Thoracic aorta (tissue), 2 donors: ENCODE measurements at places on chromosomes 16 and 17.

GRCh38 chr16:88378401-88378800 is 4.4 kb upstream of the ZNF469 start:
- no peaks in the 10 kb centered on the region for H3K27me3 ChIP-seq
- H3K4me3 ChIP-seq, result no peak overlapping the region
- no peaks in the 10 kb centered on the region for H3K4me1 ChIP-seq
- DNase-seq, result no peak
- no peak overlapping the region for H3K27ac ChIP-seq

DNA sequence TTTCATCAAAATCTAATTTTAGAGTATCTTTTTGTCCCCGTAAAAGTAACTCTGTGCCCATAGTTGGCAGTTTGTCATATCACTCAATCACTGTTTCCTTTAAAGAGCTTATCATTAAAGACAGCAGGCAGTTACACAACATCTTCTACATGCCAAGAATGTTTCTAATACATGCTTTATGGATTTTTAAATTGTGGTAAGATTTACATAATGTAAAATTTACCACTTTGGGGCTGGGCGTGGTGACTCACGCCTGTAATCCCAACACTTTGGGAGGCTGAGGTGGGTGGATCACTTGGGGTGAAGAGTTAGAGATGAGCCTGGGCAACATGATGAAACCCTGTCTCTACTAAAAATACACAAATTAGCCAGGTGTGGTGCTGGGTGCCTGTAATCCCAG is 687.2 kb downstream of the WWOX start:
- no peak overlapping the region for H3K27ac ChIP-seq
- DNase-seq, result no peak
- no peaks in the 10 kb centered on the region for H3K27me3 ChIP-seq

GRCh38 chr16:88969361-88969831 is 7.6 kb downstream of the CBFA2T3 start:
- H3K4me3 ChIP-seq, result no peak overlapping the region
- no peak overlapping the region for H3K27ac ChIP-seq
- no peak for DNase-seq

GRCh38 chr16:28562199-28562598 is 8.5 kb downstream of the SGF29 start:
- H3K4me3 ChIP-seq, result no peak overlapping the region
- H3K27ac ChIP-seq, result no peak overlapping the region
- no peaks in the 10 kb centered on the region for H3K27me3 ChIP-seq
- H3K36me3 ChIP-seq, result no peaks in the 10 kb centered on the region

- no peak for DNase-seq
- no peak overlapping the region for H3K27ac ChIP-seq
- peak overlapping the region; percentile 98 for H3K4me3 ChIP-seq
- peaks cover 13% of the 10 kb centered on the region for H3K4me1 ChIP-seq
- H3K27me3 ChIP-seq, result no peaks in the 10 kb centered on the region
Measured at GRCh38 chr16:71460941-71461340, 1.1 kb downstream of the ZNF23 start.

GRCh38 chr16:9270424-9270823 is 179.0 kb downstream of the HAPSTR1 start:
- H3K4me1 ChIP-seq, result no peaks in the 10 kb centered on the region
- no peak for DNase-seq
- no peak overlapping the region for H3K4me3 ChIP-seq
- no peak overlapping the region for H3K27ac ChIP-seq

GRCh38 chr16:81536648-81537047 is 92.0 kb downstream of the CMIP start:
- H3K36me3 ChIP-seq, result no peaks in the 10 kb centered on the region
- DNase-seq, result no peak
- no peak overlapping the region for H3K4me3 ChIP-seq

DNA sequence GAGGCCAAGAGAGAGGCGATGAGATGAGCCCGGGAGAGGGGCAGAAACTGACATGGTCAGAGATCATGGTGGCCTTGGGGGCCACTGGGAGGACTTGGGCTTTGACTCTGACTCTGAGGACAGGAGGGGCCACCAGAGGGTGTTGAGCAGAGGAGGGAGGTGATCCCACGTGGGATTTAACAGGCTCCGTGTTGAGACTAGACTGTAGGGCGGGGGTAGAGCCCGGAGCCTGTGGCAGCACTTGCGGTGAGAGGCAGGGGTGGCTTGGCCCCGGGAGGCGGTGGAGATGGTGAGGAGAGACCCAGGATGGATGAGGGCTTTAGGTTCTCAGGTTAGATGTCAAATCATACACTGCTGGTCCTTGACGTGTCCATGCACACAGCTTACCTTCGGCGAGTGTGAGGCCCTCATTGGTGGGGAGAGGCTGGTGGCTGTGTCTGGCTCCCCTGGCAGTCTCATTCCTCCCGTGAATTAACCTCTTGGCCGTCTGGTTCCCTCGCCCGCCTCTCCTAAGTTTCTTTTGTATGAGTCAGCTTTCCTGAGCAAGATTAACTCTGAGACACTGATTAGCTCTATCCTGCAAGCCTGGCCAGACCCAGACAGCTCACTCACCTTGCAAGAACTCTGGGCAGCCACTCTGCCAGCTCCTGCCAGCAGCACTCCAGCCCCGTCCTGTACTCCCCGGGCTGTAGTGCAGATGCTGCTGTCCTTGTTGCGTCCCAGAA is 39.7 kb downstream of the VPS35L start:
- H3K36me3 ChIP-seq, result peaks cover 14% of the 10 kb centered on the region
- DNase-seq, result no peak
- peaks cover 7% of the 10 kb centered on the region for H3K4me1 ChIP-seq

DNA sequence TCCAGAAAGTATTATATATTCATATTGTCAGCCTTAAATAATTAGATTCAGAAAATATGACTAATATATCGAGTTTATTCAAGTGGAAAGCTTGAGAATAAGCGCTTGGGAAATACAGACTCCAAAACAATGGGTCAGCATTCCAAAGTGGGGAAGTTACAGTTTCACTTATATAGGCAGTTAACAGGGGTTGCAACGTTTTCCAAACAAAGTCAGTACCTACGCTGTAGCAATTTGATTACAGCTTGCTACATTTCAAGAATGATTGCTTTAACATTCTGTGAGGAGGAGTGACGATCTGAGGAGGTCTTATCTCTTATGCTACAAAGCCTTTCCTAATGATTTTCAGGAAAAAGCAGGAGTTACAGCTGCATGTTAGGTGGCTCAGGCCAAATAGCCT is 34.2 kb upstream of the HS3ST3A1 start:
- no peaks in the 10 kb centered on the region for H3K36me3 ChIP-seq

- H3K36me3 ChIP-seq, result no peaks in the 10 kb centered on the region
- H3K4me3 ChIP-seq, result no peak overlapping the region
- no peaks in the 10 kb centered on the region for H3K27me3 ChIP-seq
- DNase-seq, result no peak
Measured at GRCh38 chr17:67514998-67515397, 137.9 kb downstream of the PITPNC1 start.

DNA sequence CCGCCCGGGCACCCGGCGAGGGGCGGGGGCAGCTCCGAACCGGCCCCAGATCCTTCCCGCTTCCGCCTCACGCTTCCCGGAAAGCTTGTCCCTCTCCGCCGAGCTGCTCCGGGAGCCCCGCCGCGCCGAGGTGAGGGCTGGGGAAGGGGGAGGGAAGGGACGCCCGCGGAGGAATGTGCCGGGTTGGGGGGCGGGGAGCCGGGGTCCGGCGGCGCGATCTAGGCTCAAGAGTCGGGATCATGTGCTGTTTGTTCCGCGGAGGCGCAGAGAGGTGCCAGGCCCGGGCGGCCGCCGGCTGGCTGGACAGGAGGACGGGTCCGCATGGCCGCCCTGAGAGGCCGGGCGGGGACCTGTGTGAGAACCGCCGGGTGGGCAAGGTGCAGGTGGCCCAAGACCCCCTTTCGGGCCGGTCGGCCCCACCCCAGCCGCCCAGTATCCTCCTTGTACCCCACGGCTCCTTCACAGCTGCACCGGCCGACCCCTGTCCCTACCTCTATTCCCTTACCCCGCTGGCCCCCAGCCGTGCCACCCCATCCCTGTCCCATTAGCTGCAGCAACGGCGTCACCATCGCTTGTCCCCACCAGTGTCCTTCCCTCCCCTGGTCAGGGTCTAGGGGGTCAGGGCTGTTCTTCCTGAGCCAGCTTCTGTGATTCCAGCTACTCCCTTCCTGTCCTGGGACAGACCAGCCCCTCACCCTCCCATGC is 429 bp downstream of the KIF1C start:
- H3K4me3 ChIP-seq, result peak overlapping the region; percentile 97
- H3K27ac ChIP-seq, result peak overlapping the region; percentile 92
- DNase-seq, result no peak

- H3K27me3 ChIP-seq, result no peaks in the 10 kb centered on the region
- H3K27ac ChIP-seq, result no peak overlapping the region
- H3K4me1 ChIP-seq, result peaks cover 33% of the 10 kb centered on the region
- H3K36me3 ChIP-seq, result peaks cover 30% of the 10 kb centered on the region
- DNase-seq, result no peak
Measured at GRCh38 chr16:1777375-1778199, 4.7 kb upstream of the MRPS34 start.

GRCh38 chr17:76556765-76557367 is 17.0 kb downstream of the PRCD start:
- DNase-seq, result no peak
- H3K4me1 ChIP-seq, result peaks cover 31% of the 10 kb centered on the region
- H3K4me3 ChIP-seq, result peak overlapping the region; percentile 78
- peak overlapping the region; percentile 82 for H3K27ac ChIP-seq

DNA sequence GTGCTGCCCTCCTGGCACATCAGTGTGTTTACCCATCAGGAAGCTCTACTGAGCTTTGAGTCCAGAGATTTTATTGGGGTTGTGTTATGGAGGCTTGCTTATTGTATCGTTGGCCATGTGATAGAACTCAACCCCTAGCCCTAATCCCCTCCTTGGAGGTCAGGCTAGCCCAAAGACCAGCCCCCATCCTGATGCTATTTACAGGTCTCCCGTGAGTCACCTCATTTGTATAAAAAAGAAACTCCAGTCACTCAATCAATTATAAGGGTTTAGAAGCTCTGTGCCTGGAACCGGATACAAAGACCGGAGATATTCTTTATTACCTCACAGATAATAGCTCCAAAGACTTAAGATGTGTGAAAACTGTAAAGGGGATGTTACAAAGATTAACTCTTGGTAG is 405.9 kb downstream of the CNTNAP4 start:
- H3K27ac ChIP-seq, result no peak overlapping the region
- DNase-seq, result no peak
- no peak overlapping the region for H3K4me3 ChIP-seq
- no peaks in the 10 kb centered on the region for H3K36me3 ChIP-seq
- no peaks in the 10 kb centered on the region for H3K4me1 ChIP-seq
- H3K27me3 ChIP-seq, result no peaks in the 10 kb centered on the region

DNA sequence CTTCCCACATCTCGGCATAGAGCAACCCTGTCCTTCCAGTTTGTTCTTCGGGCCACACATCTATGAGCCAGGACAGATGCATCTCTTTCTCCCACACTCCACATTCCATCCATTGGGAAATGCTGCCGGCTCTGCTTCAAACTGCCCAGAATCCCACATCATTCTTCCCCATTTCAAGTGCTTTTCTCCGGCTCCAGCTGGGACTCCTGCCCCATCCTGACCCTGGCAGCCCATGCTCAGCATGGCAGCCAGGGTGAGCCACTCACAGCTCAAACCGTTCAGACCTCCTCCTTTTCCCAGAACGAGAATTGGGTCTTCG is 132.8 kb upstream of the SDK2 start:
- no peak for DNase-seq
- no peaks in the 10 kb centered on the region for H3K36me3 ChIP-seq
- no peak overlapping the region for H3K4me3 ChIP-seq
- no peak overlapping the region for H3K27ac ChIP-seq
- H3K27me3 ChIP-seq, result no peaks in the 10 kb centered on the region

DNA sequence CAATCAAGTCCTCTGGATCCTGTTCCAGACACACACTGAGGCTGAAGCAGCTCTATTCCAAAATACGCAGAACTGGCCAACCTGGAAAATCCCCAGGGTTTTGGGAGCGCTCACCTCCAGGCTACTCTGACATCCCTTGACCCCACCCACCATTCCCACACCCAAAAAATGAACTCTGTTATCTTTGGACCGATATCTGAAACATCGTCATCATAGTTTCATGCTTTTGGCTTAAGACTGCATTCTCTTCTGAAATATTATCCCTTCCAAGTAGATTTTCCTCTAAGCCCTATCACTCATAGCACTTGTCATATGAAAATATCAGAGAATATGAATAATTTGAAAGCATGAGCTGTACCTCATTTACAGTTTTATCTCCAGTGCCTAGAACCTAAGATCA is 34.7 kb downstream of the VAT1L start:
- no peak overlapping the region for H3K27ac ChIP-seq
- no peaks in the 10 kb centered on the region for H3K36me3 ChIP-seq
- H3K4me1 ChIP-seq, result peaks cover 9% of the 10 kb centered on the region
- no peaks in the 10 kb centered on the region for H3K27me3 ChIP-seq

- H3K36me3 ChIP-seq, result no peaks in the 10 kb centered on the region
- no peak overlapping the region for H3K27ac ChIP-seq
- no peak overlapping the region for H3K4me3 ChIP-seq
- DNase-seq, result no peak
Measured at GRCh38 chr16:80948886-80949493, 57.7 kb downstream of the CMC2 start.

GRCh38 chr16:51872524-51872923 is 674.4 kb downstream of the TOX3 start:
- H3K27ac ChIP-seq, result no peak overlapping the region
- no peaks in the 10 kb centered on the region for H3K4me1 ChIP-seq
- no peak for DNase-seq
- no peak overlapping the region for H3K4me3 ChIP-seq

- H3K4me1 ChIP-seq, result no peaks in the 10 kb centered on the region
- no peak overlapping the region for H3K4me3 ChIP-seq
- DNase-seq, result no peak
- no peaks in the 10 kb centered on the region for H3K27me3 ChIP-seq
Measured at GRCh38 chr17:55175788-55176427, 88.9 kb upstream of the HLF start.

DNA sequence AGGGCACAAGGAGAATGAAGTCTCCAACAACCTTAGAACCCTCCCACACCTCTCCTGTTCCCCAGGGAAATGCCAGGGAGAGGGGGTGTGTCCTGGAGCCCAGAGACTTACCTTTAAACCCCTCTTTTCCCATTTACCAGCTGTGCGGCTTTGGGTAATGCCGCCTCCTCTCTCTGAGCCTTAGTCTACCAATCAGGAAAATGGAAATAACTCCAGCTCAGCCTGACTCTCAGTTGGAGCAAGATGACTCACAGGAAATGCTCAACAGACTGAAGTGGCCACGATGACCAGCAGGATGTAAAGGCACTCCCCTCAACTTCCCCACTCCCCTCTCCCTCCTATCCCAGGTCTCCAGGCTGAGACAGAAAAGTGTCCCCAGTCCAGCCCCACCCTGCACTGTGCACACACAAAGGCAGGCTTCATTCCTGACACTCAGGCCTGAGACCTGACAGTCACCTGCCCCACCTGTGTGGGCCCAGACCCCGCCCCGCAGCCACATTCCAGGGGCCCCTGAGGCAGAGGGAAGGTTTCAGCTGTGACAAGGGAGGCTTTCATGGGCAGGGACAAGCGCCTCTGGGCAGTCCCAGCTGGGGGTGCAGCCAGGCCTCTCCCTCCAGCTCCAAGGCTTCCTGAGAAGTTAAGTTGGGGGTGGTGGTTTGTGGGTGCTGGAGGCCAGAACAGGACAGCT is 3.0 kb upstream of the KRT15 start:
- no peaks in the 10 kb centered on the region for H3K27me3 ChIP-seq
- no peaks in the 10 kb centered on the region for H3K36me3 ChIP-seq
- H3K4me3 ChIP-seq, result no peak overlapping the region
- H3K4me1 ChIP-seq, result no peaks in the 10 kb centered on the region
- no peak overlapping the region for H3K27ac ChIP-seq
